ENCODE measurements at places on chromosomes 3 and 15.

DNA sequence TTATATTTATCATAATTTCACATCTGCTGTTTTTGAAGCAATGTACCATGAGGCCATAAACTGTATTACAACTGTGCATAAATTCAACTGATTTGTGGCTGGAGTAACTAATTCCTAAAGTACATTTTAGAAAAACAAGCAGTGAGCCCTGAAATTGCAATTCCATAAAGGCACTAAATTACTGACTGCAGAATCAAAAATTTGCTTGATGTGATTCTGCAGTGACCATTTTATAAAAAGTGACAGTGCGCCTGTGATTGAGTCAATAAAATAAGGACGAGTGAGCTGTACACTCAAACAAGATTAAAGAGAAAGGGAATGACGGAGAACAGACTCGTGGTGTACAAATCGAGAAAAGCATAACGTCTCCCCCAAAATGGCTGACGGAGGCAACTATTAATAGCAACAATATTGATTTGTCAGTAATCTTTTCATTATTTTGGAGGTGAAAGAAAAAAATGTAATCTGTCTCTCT lies 121.4 kb upstream of the MEIS2 start:
- DNase-seq: no peak

GRCh38 chr15:66581972-66582537 lies 16.3 kb upstream of the LCTL start:
- DNase-seq: no peak

DNA sequence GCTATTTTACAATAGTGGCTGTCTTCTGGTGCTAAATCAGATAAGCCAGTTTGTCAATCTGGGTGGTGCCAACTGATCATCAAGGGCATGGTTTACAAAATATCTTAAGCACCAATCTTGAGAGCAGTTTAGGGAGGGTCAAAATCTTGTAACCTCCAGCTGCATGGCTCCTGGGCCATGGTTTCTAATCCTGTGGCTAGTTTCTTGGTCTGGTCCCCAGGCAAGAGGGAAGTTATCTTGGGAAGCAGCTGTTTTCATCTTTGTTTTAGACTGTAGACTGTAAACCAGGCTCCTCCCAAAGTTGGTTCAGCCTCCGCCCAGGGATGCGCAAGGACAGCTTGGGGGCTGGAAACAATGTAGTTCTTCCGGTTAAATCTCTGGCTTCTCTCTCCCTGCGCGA lies 166.8 kb downstream of the IL1RAP start:
- DNase-seq: no peak

DNA sequence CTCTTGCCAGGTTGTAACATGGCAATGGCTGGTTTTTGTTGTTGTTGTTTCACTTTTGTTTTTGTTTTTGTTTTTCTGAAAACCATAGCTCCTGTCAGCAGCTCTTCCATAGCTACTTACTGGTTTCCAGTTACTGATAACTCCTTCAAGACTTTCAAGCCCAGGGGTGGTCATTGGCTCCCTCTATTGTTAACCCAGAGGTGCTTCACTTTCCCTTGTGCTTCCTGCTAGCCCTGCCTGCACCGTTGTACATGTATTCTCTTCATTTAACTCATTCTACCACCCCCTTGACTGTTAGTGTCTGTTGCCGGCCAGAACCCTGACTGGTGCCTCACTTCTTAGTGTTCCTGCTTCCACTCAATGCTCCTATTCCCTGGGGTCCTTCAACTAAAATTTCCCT lies 4.2 kb upstream of the TRAT1 start:
- peak; percentile 11 for DNase-seq

GRCh38 chr15:97234851-97235610 lies 725.5 kb upstream of the ARRDC4 start:
- peak; percentile 68 for DNase-seq

GRCh38 chr15:25711164-25711563 lies 152.0 kb downstream of the ATP10A start:
- no peak for DNase-seq

- no peak for DNase-seq
These were observed 4.6 kb downstream of the CCPG1 start for GRCh38 chr15:55403531-55403930.

- DNase-seq: peak; percentile 73
These were observed 73.6 kb downstream of the TM4SF4 start for GRCh38 chr3:149547954-149548668.

DNA sequence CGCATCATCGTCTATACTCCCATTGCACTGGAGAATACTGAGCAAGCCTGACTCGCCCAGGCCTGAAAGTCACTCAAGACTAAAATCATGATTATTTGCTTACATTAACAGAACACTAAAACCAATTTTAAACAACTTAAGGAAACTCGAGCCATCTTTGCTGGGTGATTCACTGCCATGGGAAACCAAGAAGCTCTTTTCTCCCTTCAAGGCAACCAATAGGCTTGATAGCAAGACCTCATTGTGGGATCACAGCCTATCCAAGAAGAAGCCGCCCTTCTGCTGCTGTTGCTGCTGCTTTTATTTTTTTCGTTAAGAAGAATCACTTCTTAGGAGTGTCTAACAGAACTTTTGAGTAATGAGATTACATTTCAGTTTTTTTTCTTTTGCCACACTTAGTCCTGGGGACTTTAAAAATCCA lies 479.4 kb downstream of the FOXP1 start:
- no peak for DNase-seq

DNA sequence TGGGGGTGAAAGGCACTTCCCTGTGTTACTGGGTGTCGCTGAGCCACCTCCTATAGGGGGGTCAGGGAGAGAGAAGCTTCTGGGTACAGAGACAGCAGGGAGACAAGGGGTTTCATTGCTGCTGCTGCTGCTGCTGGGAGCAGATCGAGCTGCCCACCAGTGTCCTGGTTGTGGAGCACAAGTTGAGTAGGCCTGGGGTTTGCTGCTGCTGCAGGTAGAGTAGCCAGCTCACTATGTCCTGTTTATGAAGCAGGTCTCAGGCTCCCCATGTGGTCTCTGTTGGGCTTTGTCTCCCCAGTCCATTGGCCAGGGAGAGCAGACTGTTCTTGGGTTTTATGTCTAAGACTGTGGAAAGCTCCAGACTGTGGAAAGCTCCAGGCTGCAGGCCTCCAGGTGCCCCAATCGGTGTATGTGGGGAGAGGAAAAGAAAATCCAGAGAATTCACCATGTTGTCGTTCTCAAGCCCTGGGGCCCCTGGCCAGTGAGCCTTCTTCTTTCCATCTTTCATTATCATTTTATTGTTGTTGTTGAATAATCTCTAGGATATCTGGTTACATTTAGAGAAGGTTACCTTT lies 157.8 kb downstream of the ADAMTS17 start:
- no peak for DNase-seq

DNA sequence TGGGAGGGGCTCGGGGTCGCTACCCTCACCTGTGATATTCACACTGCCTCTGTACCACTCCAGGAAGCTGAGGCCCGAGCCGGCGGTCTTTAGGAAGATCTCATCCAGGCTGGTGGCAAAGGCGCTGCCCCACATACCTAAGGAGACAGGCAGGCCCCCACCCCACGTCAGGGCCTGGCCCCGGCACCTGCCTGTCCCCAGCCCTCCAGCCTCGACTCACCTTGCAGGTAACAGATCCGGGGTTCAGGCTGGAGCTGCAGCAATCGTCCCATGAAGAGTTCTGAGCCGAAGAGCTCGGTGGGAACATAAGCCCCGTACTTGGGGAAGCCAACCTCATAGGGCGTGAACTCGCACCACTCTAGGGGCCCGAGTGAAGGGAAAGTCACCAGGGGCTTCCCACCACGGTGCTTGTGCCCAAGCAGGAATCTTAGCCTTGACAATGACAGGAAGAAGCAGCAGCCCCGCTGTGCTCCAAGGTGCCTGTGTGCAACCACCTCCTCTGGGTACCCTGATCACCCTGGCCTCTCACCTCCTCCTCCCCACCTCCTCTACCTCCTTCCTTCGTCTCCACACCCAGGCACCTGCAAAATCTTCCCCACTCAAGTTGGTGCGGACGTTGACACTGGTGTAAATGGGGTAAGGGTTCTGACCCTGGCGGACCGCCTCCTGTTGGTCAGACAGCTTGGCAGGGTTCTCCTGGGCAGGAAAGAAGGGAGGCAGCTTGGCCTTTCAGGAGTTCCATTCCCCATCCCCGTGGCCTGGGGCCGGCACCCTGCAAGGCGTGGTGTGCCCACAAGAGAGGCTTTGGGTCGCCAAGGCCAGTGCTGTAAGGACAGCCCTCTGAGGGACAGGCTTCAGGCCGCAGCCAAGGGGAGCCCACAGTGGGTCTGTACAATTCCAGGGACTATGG lies 10.6 kb downstream of the PLA2G4F start:
- DNase-seq: no peak

GRCh38 chr3:80283783-80284182 lies 516.0 kb upstream of the ROBO1 start:
- no peak for DNase-seq

- no peak for DNase-seq
These were observed 10.8 kb downstream of the CTSH start for GRCh38 chr15:78933823-78934654.

DNA sequence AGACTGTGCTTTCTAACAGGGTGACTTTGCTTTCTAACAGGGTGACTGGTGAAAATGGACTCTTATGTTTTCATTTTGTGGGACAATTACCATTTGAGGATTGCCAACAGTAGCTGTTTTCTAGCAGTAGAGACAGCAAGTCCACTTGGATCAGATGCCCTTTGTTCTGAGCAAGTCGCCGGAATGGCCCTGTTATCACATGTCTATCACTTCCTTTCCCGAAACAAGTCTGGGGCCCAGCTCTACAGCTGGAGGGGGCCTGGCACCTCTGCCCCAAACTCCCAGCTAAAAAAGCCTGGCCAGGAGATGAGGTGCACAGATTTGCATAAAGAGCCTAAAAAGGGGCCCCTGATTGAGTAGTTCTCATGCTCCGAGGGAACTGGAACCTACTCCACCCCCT lies 44.6 kb downstream of the THBS1 start:
- DNase-seq: no peak

DNA sequence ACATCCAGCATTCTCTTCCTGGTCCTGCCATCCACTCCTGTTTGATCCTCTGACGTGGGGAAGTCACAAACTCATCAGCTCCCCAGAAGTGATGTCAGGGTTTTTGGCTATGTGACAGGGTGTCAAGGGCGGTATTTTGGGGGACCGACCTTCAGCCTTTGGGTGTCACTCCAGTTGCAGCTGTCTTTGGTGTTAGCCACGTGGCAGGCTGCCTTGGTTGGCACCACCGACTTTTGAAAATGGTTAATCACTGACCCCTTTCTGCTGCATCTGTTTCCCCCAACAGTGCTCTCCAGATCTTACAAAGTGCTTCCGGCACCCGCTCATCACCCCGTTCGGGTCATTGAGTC lies 86.6 kb downstream of the TRAK1 start:
- no peak for DNase-seq

DNA sequence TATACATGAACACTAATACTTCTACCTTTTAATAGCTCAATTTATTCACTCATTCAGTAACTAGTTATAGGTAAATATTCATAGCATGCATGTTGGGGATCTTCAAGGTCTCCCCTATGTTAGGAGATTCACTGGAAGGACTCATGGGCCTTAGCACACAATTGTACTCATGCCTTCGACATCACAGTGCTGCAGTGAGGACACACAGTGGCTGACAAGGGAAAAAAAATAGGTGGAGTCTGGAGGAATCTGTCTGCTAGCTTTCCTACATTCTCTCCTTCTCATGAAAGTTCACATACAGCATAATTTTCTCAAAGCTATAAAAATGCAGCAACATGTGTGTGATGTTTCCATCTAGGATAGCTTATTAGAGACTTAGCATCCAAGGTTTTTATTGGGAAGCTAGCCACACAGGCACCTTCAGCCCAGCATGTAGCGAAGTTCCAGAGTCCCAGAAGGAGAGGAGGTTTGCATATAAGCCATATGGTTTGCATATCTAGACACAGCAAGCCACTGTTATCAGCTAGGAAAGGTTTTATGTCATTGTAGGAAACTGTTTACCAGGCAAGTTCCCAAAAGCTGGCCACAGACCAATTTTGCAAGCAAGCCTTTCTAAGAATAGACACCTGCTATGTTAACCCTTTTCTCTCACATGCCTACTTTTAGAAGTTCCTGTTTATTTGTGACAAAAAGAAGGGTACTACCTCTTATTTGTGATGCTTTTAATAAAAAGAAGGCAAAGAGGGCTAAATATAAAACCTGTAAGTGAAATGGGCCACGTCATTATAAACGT lies 46.4 kb downstream of the MORC1 start:
- no peak for DNase-seq

DNA sequence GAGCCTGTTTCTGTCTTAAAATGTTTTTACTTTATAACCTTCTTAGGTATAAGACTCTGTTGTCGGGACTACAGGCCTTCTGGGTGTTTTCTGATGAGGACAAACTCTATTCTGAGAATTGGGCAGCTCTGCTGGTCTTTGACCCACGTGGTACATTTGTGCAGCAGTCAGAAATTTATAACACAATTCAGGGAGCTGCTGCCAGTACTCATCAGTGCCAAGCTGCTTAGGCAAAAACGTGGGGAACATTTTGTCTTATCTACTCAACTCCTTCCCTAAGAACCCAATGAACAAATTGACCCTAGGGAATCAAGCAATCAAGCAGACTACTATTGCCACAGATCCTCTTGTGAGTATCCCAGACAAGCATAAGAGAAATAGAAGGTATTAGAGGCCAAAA lies 180.7 kb upstream of the PDZRN3 start:
- no peak for DNase-seq

DNA sequence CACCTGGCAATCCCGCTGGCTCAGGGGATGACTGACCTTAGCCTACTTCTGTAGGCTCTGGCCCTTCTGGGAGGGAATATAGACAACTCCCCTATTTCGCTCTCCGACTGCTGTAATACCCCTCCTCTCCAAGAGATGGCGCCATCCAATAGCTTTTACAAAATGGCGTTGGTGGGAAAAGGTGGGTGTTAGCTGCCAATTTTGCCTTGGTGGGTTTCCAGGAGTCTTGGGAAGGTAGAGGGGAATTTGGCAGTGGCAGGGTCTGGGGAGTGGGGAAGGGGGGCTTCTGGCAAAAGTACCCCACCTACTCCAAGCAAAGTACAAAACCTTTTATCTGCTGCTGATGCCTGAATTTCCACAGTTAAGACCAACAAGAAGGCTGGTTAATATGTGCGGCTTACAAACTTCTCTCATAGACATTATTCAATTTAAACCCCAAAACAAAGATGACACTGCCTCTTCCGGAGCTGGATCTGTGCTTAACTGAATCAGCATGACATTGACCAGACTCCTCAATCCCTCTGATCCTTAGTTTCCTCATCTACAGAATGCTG lies 62.1 kb downstream of the RASGRF1 start:
- DNase-seq: peak; percentile 42

DNA sequence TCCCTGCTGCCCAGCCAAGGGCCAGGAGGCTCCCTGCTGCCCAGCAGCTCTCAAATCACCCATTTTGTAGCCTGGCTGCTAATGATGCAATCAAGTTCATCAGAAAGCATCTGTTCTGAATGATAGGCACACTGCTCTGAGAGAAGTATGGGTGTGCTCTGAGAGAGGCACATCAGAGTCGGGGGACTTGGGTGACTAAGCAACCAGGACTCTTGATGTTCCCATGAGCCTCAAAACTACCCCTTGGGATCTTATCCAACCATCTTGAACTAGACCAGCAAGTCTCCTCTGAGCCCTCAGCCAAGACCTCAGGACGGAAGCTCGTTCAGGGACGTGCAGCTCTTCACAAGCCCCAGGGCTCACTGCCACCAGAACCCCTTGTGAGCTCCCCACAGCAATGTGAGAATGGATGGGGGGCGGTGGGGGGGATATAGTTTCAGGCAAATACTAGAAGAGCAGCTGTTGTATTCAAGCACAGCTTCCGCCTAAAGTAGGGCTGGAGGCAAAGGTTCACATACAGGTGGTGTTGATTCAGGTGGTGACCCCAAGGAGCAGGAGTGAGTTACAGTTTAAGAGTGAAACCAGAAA lies 52.2 kb upstream of the HES1 start:
- no peak for DNase-seq

All from mucosa of gallbladder (tissue), 1 donor.